ENCODE measurements at places on chromosomes 12 and 14.

- DNase-seq = peak; percentile 88
These were observed 89.0 kb downstream of the SCARB1 start for GRCh38 chr12:124774462-124775167.

GRCh38 chr12:2384029-2384386, 331.2 kb downstream of the CACNA1C start:
- DNase-seq = peak; percentile 17

DNA sequence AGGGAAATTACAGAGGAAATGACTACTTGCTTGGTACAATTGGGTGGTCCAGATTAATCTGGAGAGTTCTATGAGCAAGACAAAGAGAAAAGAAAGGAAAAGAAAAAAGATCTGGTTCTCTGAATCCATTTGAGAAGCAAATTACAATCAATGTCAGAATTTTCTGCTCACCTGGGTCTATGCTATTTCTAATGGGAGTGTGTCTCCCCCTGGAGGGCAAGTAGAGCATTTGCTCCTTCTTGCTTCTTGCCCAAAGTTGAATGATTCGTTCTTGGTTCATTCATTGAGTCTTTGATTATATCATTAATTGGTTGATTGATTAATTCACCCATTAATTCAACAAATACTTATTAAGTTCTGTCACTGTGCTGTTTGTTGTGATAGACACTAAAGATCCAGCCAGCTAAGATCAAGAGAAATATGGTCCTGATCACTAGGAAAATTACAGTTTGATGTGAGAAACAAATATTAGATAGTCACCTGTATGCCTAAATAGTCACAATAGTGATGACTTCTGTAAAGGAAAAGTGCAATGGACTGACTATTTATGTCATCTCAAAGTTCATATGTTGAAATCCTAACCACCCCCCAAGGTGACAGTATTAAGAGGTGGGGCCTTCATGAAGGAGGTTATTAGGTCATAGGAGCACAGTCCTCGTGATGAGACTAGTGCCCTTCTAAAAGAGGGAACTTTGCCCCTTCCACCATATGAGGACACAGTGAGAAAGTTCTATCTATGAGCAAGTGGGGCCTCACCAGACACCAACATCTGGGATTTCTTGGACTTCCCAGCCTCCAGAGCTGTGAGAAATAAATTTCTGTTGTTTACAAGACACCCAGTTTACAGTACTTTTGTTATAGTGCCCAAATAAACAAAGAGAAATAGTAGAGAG, 8.0 kb upstream of the ASB8 start:
- DNase-seq = peak; percentile 46

- DNase-seq = no peak
These were observed 11.7 kb upstream of the EML5 start for GRCh38 chr14:88804477-88804876.

GRCh38 chr14:100030452-100031153, 34.6 kb upstream of the EVL start:
- DNase-seq = no peak

- DNase-seq = peak; percentile 23
These were observed 201.3 kb upstream of the FOXN3 start for GRCh38 chr14:89618330-89618708.

- DNase-seq = no peak
These were observed 7.9 kb upstream of the PWP1 start for GRCh38 chr12:107677671-107678070.

DNA sequence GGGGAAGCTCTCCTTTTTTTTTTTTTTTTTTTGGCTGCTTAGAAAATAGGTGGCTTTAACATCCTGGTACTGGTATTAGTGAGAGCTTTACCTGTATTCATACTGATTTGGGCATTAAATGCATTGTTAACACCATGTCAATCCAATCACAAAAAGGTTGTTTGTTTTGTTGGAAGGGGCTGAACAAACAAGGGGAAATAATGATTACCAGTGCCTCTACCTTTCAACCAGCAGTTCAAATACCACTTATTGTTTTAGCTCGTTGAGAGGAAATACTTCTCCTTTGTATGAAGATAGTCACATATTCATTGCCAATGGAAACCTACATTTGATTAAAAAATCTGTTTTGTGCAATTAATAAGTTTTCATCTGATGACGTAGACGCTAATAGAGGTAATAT, 72.9 kb downstream of the MIPOL1 start:
- no peak for DNase-seq

GRCh38 chr12:2823483-2823882, 11.0 kb downstream of the ITFG2 start:
- DNase-seq = no peak

DNA sequence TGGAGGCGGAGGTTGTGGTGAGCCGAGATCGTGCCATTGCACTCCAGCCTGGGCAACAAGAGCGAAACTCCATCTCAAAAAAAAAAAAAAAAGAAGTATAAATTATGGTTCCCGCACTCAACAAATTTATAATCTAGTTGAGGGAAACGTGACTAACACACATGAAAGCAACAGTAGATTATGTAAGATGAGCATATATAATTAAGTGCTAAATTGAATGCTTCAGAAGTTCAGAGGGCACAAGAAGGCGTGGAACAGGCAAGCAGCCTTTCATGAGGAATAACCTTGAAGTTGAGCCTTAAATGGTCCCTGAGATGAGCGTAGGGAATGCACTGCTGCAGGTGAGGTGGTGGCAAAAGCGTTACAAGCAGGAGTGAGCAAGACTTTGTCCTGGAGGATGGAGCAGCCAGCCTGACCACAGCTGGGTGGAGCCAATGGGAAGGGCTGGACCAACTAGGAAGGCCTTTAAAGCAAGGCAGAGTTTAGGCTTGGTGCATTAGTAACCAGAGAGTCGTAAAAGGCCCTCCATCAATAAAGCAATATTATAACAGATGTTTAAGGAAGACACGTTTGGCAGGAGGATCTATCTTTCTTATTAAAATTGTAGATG, 30.6 kb upstream of the TUBA1A start:
- no peak for DNase-seq

DNA sequence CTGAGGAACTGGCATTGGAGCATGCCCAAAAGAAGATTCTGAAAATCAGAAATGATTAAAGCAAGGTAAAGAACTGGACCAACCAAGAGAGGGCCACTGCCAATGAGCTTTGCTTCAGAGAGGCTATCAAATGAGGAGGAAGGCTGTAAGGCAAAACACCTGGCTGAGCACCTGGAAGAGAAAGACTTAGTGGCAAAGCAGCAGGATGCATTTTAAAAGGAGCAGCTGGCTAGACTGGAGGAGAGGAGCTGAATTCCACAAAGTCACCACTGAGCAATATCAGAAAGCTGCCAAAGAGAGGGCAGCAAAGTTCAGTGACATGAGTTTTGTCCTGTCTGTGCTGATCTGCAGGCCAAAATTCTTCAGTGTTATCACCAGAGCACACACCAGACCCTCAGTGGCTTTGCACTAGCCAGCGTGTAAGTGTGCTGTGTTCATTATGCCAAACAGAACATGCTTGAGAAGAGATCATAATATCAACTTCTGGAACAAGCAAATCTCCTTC, 338.7 kb downstream of the TRHDE start:
- no peak for DNase-seq

- no peak for DNase-seq
These were observed 204.3 kb upstream of the DIO3 start for GRCh38 chr14:101357038-101357437.

- no peak for DNase-seq
These were observed 218.1 kb downstream of the RMST start for GRCh38 chr12:97680751-97681150.

DNA sequence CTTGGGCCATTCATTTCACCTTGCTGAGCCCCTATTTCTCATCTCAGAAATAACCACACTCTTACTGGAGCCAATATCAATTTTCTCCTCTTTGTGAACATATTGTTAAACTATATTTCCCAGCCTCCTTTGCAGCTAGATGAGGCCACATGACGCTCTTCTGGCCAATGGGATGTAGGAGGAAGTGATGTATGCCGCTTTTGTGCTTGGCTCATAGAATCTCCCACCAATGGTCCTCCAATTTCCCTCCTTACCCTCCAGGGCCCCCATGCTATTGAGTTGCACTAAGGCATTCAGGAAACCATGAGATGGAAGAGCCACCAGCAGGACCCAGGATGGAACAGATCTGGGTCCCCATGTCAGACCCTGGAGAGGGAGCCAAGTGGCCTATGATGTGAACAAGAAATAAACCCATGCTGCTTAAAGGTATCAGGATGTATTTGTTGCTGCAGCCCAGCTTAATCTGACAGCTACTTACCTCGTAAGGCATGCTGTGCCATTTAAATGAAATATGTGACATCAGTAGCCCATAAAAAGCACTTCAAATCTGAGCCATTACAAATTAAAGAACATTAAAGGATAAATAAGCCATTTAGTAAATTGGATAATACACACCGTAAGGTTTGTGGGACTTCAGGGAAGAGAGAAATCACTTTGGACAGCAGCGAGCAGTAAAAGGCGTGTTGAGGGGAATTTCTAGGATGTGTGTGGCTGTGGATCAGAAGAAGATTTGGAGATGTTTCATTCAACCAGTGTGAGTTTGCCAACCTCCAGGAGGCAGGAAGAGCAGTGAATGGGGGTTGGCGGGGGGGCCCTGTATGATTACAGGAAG, 24.4 kb upstream of the BDKRB2 start:
- no peak for DNase-seq

GRCh38 chr14:92646952-92647796, 101.3 kb downstream of the LGMN start:
- no peak for DNase-seq

- no peak for DNase-seq
These were observed 93.3 kb upstream of the TRHDE start for GRCh38 chr12:72178871-72179270.

GRCh38 chr14:64704143-64704742, at the start of gene PLEKHG3:
Gene PLEKHG3 (plus strand): TSS chr14:64704424. CDS start chr14:64727632, 23,208 bp downstream.
- no peak for DNase-seq

- DNase-seq = peak; percentile 34
These were observed 4.2 kb upstream of the GLRX5 start for GRCh38 chr14:95530473-95531276.

DNA sequence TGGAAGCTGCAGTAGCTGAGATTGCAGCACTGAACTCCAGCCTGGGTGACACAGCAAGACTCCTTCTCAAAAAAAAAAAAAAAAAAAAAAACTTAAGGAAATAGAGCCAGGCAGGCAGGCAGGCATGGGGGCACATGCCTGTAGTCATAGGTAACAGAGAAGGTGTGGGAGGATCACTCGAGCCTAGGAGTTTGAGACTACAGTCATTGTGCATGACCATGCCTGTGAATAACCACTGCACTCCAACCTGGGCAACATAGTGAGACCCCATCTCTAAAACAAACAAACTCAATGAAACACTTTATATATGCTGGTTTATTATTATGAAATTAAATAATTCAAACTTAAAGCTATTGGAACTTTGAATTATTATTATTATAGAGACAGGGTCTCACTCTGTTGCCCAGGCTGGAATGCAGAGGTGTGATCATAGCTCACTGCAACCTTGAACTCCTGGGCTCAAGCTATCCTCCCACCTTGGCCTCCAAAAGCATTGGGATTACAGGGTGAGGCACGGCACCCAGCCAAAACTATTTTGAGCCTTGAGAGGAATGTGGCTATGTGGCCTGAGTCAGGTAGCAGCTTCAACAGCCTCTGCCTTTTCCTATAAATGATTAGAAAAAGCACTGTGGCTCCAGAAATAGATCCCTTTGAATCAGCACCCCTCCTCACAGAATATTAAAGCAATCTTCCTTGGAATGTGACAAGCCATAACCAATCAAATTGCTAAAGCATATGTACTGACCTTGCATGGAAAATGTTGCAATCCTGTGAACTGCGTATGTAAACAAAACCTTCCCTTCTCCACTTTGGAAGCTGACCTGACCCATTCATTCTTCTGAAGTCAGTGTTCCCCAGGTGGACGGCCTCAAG, 34.7 kb upstream of the YY1 start:
- DNase-seq = no peak

DNA sequence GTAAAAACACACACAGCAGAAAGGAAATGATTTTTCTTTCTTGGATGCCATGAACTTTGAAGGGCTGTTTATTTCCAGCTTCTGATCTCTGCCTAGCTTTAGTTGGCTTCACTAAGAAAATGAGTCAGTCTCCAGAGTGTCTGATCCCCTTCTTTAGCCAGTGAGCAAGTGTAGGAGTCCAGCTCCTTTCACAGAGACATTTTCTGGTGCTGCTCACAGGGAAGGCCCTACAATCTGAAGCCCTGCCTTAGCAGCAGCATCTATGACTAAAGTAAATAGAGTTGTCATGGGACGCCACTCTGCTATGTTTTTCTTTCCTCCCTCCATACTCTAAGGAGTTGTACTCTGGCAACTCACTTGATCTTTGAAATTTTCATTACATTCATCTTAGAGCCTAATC, 103.5 kb downstream of the RPAP3 start:
- DNase-seq = no peak

DNA sequence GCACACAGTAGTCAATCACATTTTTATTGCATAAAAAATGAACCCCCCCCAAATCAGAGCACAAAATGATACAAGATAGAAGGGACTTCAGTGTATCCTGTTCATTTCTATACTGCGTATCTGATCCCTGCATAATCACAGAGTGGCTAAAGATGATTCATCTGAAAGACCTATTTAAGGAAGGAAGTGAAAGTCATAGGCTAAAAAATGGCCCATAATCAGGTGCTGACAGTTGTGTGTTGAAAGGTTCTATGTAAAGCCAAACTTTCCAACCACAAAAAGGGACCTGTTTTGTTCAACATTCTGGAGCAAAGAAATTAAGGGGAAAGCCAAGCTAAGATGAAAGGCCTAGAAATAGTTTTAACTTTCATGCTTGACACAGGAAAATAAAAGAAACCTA, 147.8 kb upstream of the ATP2B1 start:
- DNase-seq = peak; percentile 81

GRCh38 chr14:61535032-61535431, 160.3 kb upstream of the HIF1A start:
- DNase-seq = no peak

DNA sequence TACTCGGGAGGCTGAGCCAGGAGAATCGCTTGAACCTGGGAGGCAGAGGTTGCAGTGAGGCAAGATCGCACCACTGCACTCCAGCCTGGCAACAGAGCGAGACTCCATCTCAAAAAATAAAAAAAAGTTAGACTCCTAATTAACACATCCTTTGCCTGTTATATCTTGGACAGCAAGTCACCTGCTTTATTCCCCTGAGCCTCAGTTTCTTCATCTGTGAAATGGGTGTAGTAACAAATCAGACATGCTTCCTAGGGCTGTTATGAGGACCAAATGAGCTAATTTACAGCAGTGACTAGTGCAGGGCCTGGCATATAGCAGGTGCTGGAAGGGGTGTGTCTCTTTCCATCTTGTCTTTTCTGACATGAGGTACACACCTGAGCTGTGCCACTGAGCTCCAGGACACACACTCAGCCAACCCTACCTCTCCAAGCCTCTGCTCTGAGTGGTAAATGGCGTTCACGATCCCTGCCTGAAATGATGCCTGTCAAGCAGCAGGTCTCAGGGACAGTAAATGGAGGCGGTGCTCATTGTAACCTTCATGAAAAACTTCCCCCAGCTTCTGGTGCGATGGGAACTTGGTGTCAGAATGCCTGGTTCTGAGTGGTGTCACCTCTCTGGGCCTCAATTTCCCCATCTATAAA, 31.7 kb downstream of the FOXN4 start:
- DNase-seq = no peak

Measured in inflammatory macrophage (primary cell).